ENCODE measurements at places on chromosomes 7 and 10.

GRCh38 chr7:90262438-90262837 is 17.5 kb downstream of the CFAP69 start:
- no peak for DNase-seq

- no peak for DNase-seq
Measured at GRCh38 chr7:47688311-47689100, 106.6 kb upstream of the TNS3 start.

DNA sequence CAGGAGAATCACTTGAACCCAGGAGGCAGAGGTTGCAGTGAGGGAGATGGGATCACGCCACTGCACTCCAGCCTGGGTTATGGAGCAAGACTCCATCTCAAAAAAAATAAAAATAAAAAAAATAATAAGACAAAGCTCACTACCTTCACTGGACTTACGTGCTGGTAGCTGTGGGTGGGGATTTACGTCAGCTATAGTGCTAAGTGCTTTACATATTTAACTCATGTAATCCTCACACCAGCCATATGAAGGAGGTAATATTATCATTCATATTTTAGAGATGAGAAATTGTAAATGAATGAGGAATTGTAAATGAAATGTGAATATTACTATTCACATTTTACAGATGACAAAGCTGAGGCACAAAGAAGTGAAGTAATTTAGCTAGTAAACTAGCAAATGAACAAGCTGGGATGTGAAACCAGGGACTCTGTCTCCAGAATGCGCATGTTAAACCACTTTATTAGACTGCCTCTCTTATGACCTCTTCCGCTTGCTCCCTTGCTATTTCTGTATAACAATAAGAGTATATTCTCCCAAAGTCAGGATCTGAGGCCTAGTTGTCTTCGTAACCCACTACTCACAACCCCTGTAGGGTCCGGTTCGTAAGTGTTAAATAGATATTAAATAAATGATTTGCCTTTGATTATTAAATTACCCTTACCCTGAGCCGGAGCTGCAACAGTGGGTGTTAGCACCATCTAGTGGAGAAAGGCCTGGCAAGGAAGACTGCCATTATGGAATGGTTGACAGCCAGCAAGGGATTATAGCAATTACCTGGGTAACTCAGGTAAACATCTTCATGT is 70.2 kb downstream of the HTR7 start:
- DNase-seq: no peak

DNA sequence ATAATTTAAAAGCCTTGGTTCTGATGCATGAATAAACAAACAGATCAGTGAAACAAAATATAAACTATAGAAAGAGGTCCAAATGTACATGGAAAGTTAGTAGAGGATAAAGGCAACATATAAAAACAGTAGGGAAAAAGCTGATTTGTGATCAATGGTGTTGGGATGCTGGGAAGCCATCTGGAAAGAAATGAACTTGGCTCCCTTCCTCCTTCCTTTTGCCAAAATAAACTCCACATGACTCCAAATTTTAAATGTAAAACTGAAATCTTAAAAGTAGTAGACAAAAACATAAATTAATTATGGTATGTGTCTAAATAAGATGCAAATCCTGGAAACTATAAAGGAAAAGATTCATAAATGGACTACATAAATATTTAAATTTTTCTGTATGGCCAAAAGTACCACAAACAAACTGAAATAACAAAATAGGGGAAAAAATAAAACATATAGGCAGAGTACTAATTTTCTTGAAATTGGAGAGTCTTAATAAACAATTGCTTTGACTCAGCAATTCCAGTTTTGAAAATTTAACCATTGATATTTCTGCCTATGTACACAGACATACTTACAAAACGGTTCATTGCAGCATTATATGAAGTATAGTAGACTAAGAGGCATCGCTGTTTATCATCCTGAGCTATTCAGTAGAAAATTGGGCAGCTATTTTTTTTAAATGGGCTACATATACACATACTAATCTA is 77.0 kb upstream of the TRIM24 start:
- DNase-seq: no peak

DNA sequence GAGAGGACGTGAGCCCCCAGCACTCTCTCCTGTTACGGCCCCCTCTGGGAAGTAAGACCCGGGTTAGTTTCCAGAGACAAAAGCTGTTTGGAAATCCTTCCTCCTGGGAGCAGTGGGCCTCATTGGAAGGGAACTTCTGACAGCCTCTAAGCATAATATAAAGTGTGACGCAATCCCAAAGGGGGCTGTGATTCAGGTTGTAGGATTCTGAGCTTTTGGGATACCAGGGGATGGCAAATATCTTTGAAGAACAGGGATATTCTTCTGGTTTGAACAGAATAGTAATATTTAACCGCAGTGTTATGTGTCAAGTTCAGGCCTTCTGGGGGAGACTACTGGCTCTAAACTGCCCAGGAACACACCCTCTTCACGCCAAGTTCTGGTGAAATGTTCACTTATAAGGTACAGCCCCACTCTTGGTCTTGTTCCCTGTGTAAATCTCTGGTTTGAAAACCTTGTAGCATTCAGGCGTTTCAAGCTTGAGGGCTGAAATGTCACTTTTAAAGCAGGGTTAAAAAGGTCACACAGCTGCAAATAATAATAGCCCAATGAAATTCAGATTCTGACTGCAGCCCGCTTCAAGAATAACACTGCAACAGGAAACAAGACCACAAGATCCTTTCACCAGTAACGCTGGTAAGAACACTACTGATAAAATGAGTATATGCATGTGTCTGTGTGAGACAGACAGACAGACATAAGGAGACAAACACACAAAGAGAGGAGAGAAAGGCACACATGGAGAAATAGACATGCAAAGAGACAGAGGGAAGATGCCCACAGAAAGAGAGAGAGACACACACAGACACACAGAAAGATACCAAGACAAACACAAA is 69.0 kb downstream of the CREB5 start:
- peak; percentile 50 for DNase-seq
